Stimulated activated CD4-positive, alpha-beta T cell treated with anti-CD3 and anti-CD28 coated beads, Interleukin-4, amount 100 ng/mL, for 4 hours (primary cell): ENCODE measurements at places on chromosomes 4 and X.

GRCh38 chr4:114332119-114332518, 266.5 kb upstream of the UGT8 start:
- no peak for DNase-seq

DNA sequence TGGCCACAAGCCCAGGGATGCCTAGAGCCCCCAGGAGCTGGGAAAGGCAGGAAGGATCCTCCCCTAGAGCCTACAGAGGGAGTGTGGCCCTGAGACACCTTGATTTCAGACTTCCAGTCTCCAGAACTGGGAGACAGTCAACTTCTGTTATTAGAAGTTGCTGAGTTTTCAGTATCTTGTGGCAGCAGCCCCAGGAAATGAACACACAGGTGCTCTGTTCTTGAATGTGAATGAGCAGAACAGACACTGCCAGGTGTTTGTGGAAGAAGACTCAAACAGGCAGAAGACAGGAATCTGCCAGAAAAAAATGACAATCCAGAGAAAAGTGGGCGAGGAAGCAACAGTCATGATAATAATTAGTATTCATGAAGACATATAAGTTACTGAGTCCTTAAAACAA, 64.5 kb upstream of the STS start:
- no peak for DNase-seq

DNA sequence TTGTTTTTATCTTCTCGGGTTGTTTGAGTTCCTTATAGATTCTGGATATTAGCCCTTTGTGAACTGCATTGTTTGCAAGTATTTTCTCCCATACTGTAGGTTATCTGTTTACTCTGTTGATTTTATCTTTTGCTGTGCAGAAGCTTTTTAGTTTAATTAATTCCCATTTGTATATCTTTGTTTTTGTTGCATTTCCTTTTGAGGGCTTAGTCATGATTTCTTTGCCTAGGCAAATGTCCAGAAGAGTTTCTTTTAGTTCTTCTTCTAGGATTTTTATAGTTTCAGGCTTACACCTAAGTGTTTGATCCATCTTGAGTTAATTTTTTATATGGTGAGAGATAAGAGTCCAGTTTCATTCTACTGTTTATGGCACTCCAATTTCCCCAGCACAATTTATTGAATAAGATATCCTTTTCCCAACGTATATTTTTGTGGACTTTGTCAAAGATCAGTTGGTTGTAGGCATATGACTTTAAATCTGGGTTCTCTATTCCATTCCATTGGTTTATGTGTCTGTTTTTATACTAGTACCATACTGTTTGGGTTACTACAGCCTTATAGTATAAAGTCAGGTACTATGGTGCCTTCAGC, 54.3 kb downstream of the EGF start:
- no peak for DNase-seq

- DNase-seq, result no peak
Measured at GRCh38 chrX:151997539-151997938, 23.1 kb upstream of the GABRE start.

GRCh38 chr4:5959211-5959982, 58.8 kb downstream of the C4orf50 start:
- no peak for DNase-seq

- no peak for DNase-seq
Measured at GRCh38 chr4:149465955-149466354, 349.7 kb downstream of the IQCM start.

DNA sequence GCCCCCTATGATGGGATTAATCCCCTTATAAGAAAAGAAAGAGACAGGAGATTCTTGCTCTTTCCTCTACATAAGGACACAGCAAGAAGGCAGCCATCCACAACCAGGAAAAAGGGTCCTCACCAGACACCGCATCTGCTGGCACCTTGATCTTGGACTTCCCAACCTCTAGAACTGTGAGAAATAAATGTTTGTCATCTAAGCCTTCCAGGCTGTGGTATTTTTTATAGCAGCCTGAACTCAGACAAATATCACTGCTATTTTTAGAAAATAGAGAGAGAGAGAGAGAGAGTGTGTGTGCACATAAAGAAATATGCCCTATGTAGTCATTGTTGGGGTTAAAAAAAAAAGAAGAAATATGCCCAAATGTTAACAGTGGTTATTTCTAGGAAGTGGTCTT, 104.2 kb downstream of the PAPSS1 start:
- DNase-seq, result no peak

DNA sequence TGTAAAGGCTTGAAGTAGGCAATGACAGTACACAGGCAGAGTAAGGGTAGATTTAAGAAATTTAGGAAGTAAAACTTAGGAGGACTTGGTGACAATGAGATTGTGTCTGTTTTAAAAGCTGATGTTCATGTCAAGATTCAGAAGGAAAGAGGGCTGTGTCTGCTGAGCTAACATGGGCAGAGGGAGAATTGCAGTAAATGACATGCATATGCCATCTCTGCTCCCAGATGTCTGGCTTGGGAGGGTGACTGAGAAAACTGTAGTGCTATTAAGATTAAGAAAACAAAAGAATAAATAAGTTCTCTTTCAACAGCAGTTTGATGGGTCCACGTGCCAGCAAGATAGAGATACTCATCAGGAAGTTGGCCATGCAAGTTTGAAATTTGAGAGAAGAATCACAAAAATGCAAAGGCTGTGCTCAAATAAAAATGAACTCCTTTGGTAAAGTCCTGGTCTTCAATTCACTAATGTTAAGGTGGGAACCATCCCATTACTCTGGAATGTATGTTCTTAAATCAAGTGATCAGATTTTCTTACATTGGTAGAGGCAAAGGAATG, 7.2 kb downstream of the NFXL1 start:
- DNase-seq, result no peak

GRCh38 chr4:139710073-139710472, 44.5 kb downstream of the MGST2 start:
- DNase-seq, result no peak

- no peak for DNase-seq
Measured at GRCh38 chr4:54687887-54688841, 30.4 kb downstream of the KIT start.

GRCh38 chrX:537151-537550, 93.4 kb upstream of the SHOX start:
- DNase-seq, result no peak

GRCh38 chrX:151287954-151288353, 109.1 kb upstream of the VMA21 start:
- DNase-seq, result no peak

DNA sequence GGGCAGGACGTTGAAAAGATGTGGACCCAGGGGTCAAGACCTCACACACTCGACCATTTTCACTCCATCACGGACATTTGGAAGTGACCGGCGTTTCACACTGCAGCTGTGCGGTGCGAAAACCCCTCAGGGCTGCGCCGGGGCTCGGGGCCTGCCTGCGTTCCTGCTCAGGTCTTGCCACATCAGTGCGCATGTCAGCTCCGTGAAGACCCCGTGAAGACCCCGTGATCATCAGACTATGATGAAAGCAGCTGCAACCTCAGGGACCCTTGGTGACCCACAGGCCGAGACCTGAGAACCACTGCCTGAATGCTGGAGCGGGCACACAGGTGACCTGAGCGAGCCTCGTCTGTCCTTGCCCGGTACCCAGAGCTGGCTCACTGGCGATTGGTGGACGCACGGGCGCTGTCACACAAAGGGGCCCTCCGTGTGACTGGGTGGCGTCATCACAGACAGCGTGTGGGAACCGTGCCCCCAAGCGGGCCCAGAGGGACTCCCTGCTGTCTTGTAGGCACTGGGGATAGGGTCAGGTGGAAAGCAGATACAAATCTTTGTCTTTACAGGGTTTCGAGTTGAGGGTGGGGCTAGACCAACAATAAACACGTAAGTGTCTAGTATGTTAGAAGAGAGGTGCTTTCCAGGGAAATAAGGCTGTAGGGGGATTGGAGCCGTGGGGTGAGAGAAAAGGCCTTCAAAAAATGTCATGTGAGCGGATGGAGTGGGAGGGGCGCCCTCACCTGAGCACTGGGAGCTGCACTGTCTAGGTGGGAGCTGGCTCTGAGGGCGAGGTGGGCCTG, 12.7 kb downstream of the MSANTD1 start:
- no peak for DNase-seq

- no peak for DNase-seq
Measured at GRCh38 chrX:104854790-104855340, 288.9 kb downstream of the IL1RAPL2 start.

DNA sequence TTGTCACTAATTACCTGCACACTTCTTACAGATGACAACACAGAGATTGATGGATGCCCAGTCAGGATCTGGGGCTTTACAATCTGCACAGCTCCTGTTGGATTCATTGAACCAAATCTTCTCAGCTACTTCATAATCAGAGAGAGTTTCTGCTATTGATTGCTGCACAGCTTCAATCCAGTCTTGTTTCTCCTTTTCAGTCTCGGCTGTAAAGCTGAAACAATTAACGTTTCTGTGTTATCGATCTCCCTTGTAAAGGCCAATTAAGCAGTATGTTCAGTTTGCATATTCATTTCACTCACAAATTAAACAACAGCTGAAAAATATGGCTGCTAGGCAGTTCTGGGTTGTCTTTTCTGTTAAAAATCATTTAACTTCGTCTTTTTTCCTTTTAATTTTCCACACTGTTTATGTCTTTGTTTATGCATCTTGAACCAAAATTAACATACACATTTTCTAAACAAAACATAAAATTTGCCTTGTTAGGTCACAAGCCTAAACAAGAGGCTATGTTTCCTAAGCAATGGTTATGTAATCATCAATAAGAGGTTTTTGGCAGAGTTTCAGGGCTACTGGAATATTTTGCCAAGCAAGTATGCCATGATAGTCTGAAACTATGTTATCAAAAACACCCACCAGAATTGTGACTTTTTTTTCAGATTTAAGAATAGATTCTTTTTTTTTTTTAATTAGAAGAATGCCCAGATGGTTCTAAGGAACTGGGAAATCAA, 79.2 kb downstream of the ARAP2 start:
- no peak for DNase-seq

- DNase-seq, result no peak
Measured at GRCh38 chr4:74018116-74018515, 19.6 kb upstream of the CXCL5 start.

DNA sequence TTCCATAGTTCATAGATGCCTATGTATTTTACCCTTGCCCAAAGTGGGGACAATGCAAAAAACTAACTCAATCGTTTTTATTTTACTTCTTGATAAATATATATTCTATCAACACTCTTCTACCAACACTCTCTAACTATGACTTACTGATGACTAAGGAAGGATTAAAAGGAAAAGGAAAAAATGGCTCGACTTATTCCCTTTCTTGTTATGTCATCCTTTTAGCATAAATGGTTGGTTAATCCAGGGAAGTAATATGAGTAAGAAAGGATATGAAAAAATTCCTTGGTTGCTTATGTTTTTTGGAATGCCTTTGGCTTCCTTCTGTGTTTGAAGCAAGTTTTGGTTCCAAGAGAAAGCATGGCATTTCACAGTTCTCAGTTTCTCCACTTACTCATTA, 1087.1 kb downstream of the C4orf33 start:
- DNase-seq, result no peak

DNA sequence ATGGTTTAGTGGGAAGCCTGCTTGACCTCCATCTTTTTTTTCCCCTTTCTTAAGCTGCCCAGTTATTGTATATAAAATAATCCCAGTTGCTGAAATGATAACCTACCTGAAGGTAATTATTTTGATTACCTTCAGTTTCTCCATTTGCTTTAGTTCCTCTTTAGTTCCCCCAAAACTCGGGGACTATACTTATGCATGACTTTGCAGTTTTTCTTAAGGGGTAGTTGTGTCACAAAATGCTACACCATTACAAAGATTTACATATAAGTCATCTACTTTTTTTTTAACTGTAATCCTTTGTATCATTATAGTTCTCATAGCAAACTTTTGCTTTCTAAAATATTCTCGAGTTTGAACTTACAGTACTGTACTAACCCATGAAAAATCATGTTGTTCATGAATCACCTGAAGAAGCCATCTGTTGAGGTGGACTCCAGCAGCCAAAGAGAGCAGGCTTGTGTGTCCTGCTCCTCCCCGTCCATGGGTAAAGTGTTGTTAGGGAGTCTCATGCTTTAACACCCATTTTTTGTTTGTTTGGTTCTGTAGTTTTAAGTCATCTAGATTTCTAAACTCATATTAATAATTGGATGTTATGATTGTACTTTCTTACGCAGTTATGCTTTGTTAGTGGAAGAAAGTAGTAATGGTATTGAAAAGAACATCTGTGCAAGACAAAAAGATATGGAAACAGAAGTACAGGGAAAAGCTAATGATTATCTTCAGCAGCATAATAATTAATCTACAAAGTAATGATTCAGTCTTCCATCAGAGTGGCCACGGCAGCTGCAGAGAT, 34.6 kb downstream of the HADH start:
- DNase-seq, result no peak

GRCh38 chrX:123601437-123601836, 131.4 kb downstream of the THOC2 start:
- DNase-seq, result no peak

- DNase-seq, result no peak
Measured at GRCh38 chrX:15240414-15240813, 29.5 kb downstream of the ASB9 start.

DNA sequence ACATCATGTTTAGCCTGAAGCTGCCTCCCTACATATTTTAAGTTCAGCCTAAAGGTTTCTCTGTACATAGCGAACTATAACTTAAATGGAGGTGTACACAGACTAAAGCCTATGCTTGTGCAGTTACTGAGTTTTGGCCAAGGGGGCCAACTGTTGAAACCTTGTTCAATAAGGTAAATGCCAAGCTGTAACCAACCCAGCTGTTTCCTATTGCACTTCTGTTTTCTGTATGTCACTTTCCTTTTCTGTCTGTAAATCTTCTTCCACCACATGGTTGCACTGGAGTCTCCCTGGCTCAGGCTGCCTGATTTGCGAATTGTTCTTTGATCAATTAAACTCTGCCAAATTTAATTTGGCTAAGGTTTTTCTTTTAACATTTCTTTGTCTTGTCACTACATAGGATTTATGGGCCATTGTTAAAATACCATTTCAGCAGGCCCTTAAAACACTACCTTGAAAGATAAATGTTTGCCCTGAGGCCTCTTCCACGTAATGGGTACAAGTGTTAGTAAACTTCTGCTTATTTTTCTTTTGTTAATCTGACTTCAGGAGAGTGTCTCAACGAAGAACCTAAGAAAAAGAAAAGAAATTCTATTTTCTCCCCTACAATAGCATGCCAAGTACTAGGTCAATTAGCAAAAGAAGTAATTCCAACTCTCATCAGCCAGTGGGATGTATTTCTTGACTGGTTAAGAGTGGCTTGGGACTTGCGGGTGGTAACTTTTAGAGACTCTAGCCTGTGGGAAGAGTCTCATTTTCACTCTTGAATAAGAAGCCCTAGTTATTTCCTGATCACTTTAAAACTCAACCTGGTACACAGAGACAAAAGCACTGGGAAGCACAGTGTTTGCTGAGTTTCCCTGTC, 45.7 kb upstream of the PRSS12 start:
- DNase-seq, result no peak

DNA sequence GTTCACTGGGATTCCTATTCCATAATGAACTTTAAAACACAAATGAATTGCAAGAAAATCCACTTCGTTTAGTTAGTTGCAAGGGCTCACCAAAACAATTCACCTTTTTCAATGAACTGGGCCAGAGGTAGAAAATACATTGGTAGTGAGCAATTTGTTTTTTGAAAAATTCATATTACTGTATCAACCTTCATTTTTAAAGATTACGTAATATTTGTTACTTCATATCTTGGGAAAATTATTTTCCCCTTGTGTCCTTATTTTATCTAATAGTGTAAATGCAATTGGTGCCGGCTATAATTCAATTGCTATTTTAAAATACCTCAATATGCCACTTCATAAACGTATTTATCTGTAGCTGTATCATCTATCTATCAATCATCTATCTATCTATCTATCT, 41.5 kb downstream of the MFAP3L start:
- no peak for DNase-seq

- no peak for DNase-seq
Measured at GRCh38 chr4:142265536-142265935, 580.6 kb downstream of the INPP4B start.

GRCh38 chr4:38283724-38284123, 323.5 kb downstream of the PTTG2 start:
- no peak for DNase-seq
